ENCODE measurements at places on chromosomes 4 and X.

DNA sequence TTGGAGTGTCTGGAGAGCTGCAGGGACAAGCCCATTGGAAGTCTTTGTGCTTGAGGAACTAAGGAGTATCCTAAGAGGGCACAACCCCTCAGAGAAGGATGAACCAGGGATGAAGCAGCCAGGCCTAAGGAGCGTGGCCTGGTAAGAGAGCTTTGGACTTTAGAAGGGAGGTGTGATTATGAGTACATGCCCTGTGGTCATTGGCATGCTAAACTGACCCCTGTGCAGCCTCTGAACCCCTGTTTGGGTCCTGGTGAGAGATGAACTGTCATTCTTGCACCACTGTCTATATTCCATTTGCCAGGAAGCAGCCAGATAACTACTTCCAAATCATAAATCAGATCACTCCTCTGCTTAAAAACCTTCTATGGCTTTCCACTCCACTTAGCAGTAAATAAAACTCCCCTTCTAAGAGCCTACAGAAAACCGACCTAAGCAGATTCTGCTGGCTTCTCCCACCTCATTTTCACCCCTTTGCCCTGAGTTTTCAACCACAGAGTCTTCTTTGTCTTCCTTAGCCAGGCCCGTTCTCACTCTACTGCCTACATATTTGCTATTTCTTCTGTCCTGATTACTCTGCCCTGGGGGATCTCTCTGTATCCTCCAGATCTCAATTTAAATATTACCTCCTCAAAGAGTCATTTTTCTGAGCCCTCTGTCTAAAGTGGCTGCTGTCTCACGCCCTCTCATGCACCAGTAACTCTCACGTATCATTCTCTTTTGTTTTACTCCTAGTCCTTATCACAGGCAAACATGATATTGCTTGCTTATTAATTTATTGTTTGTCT, 56.7 kb downstream of the MID1IP1 start:
- no peak for DNase-seq

- DNase-seq = no peak
Observed at GRCh38 chr4:17092736-17093437, 194.4 kb upstream of the LDB2 start.

GRCh38 chr4:25638221-25638601, 17.4 kb upstream of the SLC34A2 start:
- no peak for DNase-seq

DNA sequence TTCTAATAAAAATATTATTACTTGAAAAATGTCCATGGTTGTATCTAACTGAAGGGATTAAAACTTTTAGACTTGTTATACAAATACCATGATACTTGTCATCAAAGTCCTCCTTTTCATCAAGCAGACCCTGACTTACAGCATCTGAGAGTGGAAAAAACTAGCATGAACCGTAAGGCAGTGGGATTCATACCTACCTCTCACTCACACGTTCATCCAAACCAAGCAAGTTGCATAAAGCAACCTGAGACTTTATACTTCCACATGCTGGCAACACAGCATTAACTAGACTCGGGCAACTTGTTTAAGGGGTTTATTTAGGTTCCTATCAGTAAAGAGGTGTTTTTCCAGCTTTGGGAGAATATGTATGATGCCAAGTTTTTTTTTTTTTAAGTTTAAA, 22.6 kb upstream of the TLR7 start:
- no peak for DNase-seq

GRCh38 chr4:139207873-139208403, 30.9 kb upstream of the ELF2 start:
- no peak for DNase-seq

GRCh38 chr4:2786152-2786671, 6.7 kb upstream of the SH3BP2 start:
- no peak for DNase-seq

GRCh38 chr4:155085843-155086530, 122.4 kb upstream of the NPY2R start:
- no peak for DNase-seq

DNA sequence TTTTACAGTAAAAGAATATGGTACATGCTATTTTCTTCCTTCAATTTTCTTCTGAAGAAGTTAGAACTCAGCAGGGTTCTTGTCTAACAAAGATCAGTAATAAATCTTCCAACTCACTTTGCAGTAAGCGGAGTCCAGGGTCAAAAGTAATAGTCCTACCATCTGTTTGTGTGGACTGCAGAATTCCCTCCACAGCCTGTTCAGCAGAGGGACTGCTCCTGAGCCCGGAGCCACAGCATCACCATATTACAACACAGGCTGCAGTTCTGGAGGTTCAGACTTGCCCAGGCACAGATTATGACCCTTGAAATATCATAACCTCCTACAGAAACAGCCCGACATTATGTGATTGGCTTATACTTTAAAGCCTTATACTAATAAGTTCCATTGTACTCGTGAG, 10.3 kb downstream of the FHDC1 start:
- DNase-seq = no peak

DNA sequence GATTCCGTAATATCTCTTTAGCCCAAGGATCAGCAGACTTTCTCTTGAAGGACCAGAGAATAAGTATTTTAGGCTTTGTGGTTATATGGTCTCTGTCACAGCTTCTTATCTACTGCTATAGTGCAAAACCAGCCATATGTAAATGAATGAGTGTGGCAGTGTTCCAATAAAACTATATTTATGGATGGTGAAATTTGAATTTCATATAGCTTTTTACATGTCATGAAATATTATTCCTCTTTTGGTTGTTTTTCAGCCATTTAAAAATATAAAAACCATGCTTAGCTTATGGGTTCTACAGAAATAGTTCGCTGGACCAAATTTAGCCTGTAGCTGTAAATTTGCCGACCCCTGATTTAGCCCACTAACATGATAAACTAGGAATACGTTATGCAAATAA, 18.0 kb upstream of the MSMO1 start:
- no peak for DNase-seq

DNA sequence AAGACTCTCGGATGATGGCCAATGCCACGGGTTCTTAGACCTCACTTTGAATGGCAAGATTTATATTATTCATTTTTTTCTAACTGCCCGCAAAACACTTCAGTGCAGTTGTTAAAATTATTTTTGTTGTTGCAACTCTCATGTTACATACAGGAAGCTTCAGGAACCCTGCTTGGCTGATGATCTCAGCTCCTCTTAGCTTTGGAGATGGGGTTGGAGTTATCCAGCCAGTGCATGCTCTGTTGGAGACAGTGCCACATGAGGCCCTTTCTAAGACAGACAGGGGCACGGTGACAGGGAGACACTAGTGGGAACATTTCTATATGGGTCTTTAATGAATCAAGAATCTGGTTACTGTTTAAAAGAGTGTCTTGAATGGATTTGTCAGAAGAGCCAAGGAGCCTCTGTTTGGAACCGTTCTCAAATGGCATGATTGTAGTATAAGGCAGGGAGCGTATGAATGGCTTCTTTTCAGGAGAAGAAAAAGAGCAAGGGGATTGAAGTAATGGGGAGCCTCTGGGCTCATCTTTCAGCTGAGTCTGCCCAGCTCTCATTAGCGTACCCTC, 61.9 kb upstream of the ENPP6 start:
- no peak for DNase-seq

DNA sequence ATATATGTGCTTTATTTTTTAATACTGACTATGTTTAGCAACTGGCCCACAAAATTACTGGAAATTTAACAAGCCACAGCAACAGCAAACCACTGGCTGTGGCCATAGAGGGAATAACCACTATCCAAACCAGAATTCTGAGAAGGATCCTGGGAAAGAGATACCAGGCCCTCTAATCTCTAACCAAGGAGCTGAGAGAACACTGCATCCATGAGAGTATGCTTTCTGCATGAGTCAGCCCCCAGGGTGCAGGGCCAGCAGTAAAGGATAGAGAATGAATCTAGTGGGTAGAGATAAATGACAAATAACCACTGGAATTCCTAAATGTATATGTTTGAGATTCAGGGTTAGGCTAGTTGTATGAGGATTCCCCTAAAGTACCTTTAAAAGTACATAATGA, 221.8 kb downstream of the KIT start:
- no peak for DNase-seq

GRCh38 chr4:88188738-88189417, 30.4 kb upstream of the ABCG2 start:
- no peak for DNase-seq

- no peak for DNase-seq
Observed at GRCh38 chr4:60737858-60738257, 462.3 kb upstream of the ADGRL3 start.

- DNase-seq = no peak
Observed at GRCh38 chr4:176805155-176805554, 12.4 kb upstream of the VEGFC start.

- DNase-seq = no peak
Observed at GRCh38 chrX:105552395-105552794, 269.9 kb upstream of the NRK start.

GRCh38 chr4:95929448-95930064, 89.7 kb downstream of the PDHA2 start:
- no peak for DNase-seq

GRCh38 chr4:45062935-45063545, 336.7 kb upstream of the GNPDA2 start:
- DNase-seq = no peak

GRCh38 chr4:38857354-38858096, 908 bp upstream of the TLR6 start:
- DNase-seq = no peak

DNA sequence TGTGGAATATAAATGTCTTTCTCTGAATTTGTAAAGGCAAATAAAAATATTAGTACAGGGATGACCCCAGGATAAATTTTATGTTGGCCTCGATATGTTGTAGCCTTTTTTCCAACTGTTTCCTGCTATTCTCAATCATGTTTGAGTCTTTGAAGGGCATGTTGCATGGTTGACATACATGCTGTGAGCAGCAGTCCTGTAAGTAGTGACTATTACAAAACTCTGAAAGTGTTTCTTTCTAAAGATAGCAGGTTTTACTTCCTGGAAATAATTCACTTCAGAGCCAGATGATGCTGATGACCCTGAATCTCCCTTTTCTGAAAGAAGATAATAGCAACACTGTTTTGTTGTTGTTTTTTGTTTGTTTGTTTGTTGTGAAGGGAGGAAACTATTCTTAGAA, 393.0 kb upstream of the GNPDA2 start:
- DNase-seq = no peak

DNA sequence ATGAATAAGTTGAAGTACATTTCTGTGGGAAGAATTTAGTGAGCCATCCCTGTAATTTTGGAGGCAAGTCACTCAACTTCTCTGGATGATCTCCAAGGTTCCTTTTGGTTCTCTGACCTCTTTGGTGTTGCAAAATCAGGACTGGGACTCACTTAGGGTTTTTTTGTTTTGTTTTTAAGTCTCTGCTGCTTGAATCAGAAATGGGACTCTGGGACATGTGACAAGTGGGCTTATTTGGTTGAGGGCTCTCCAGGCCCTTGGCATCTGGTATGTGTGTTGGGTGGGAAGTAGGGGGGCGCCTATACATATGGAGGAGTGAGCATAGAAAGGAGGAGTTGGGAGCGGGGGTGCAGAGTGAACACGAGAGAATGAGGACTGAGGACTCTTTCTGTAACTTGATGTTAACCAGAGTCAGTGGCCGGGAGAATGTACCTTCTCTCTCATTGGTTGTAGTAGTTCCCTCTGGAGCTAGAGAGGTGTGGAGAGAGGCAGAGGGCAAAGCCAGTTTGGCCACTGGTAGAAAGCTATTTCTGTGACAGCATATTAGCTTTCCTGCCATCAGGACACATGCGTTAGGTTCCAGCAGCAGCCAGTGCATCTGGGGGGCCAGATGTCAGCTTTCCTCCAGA, 1.9 kb downstream of the ARHGAP10 start:
- no peak for DNase-seq

DNA sequence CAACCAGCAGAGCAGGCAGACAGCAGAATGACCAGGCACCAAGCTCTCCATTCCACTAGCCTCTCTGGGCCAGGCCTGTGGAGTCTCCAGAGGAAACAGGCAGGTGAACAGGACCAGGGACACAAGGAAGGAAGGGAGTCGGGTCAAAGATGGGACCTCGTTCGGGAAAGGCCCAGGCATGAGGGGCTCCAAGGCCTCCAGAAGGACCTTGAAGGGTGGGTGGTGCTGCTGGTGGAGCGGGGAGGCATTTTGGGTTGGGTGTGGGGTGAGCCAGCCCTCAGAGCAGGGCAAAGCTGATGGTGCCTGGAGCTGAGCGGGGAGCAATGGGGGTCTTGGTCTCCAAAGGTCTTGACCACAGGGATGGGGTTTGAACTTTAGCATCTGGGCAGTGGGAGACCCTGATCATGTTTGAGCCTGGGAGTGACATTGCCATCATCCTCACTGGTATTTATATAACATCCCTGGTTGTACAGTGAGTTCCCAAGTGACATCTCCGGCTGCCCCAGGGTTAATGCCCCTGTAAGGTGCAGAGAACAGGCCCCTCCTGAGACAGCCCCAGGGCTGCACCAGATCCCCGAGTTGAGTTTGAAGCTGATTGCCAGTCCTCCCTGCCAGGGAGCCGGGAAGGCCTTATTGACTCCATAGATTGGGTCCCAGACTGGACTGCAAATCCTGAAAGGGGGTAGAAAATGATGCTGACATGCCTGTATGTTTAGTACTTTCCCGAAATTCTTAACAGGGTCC, 52.7 kb downstream of the PSAPL1 start:
- no peak for DNase-seq

GRCh38 chr4:119068529-119068962, 67.1 kb upstream of the MYOZ2 start:
- no peak for DNase-seq

- no peak for DNase-seq
Observed at GRCh38 chr4:146654687-146655520, 16.2 kb downstream of the POU4F2 start.

GRCh38 chr4:17511509-17511949, 361 bp downstream of the QDPR start:
- DNase-seq = no peak

DNA sequence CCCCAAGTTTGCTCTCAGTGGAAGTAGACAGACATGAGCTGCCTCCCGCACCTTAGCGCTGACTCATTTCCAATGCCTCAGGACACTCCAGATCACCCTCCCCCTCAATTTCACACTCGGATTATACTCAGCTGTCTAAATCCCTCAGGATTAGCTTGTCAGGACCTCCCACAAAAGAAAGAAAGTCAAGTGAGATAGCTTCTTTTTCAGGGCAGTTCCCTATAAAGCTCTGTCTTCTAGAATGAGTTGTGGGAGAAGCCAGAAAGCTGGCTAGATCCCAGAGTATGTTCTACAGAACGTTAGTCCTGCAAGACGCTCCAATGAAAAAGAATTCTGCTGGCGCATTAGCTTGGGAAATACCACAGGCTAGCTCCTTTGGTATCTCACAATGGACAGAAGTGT, 51.2 kb upstream of the MTNR1A start:
- DNase-seq = no peak

DNA sequence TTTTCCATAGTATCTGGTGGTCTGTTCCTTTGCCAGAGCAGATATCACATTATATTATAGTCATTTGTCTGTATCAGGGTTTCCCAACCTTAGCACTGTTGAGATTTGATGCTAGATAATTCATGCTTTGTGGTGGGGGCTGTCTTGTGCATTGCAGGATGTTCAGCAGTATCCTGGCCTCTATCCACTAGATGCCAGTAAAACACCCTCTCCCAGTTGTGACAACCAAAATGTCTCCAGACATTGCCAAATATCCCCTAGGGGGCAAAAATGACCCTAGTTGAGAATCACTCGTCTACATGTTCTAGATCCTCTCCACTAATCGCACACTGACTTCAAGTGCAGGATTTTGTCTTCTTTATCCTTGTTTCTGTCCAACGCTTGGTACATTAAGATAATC, 160.8 kb downstream of the FANCB start:
- no peak for DNase-seq

GRCh38 chrX:19183761-19184477, 61.7 kb upstream of the ADGRG2 start:
- no peak for DNase-seq

All from NCI-H1436 treated with DMSO at 0.1 percent for 48 hours (cell line).